ENCODE measurements at places on chromosomes 11 and 22. TPM values are rescaled to one million over a fixed set of nuclear protein-coding genes. Genes with fewer than 3 reads are reported as not detected.

Gene LAYN
- total RNA-seq = 8.7 TPM

Gene ZBTB3
- 6.5 TPM for total RNA-seq

Gene TSPO
- total RNA-seq = 180 TPM

Gene LMO2
- total RNA-seq = 10.8 TPM

Gene A4GALT
- 14.2 TPM for total RNA-seq

Gene SLN
- not detected for total RNA-seq

Gene ZNF215
- total RNA-seq = 13.7 TPM

Gene AQP11
- total RNA-seq = 4.1 TPM

Gene MCHR1
- total RNA-seq = 1.4 TPM

Gene BATF2
- total RNA-seq = not detected

Gene MRGPRE
- 0.48 TPM for total RNA-seq

Gene TYR
- 1.4 TPM for total RNA-seq

Gene SF1
- total RNA-seq = 120 TPM

Gene STIM1
- total RNA-seq = 21.7 TPM

Gene GAL
- not detected for total RNA-seq

Gene APOBEC3H
- total RNA-seq = not detected

Gene MS4A6A
- total RNA-seq = 41.7 TPM

Gene AMOTL1
- total RNA-seq = 53.0 TPM

Gene INS
- total RNA-seq = not detected

Gene APOL4
- 3.9 TPM for total RNA-seq

Gene CST6
- 4.6 TPM for total RNA-seq

Gene GP1BB
- total RNA-seq = 3.4 TPM

Gene OR52E2
- 0.96 TPM for total RNA-seq

Gene CCDC81
- total RNA-seq = 64.3 TPM

Gene CHST1
- 3.1 TPM for total RNA-seq

Gene MMP1
- not detected for total RNA-seq

Gene CSKMT
- 3.1 TPM for total RNA-seq

Gene NRGN
- not detected for total RNA-seq

Gene IGLL5
- 1.9 TPM for total RNA-seq

Gene EMID1
- total RNA-seq = 8.2 TPM

Gene TPBGL
- 0.24 TPM for total RNA-seq
